Fibroblast of pulmonary artery (primary cell): ENCODE measurements at places on chromosomes 2 and 18.

GRCh38 chr2:237833546-237833945 is 25.9 kb upstream of the RAMP1 start:
- peak; percentile 68 for DNase-seq

DNA sequence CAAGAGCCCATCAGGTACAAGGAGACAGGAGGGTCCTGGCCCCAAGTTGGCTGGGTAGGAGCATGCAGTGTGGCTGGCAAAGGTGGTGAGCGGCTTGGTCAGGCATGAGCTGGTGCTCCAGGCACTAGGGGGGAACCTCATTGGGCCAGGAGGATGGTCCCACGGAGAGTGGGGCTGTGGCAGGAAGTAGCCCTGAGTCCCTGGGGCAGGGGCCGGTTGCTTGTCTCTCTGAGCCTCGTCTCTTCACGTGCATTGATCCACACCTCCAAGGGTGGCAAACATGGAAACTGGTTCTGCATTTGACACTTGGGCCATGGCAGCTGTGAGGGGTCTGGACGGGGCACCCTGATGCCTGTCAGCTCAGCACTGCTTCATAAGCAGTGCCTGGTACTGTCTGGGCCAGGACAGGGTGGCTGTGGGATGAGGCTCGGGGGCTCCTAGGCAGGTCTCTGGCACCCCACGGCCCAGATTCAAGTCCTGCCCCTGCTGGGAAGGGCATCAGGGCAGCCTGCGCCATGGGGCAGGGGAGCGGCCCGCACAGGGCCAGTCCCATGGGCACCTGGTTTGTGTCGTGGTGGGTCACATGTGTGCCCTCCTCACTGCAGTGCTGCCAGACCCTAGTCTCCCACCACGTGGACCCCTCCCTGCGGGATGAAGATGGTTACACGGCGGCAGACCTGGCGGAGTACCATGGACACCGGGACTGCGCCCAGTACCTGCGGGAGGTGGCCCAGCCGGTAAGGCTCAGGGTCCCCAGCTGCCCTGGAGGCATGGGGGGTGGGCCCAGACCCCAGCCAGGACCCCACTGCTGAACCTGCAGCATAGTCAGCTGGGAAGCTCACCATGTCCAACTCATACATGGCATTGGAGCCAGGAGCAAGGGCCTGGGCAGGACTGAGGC is 16.4 kb downstream of the ESPNL start:
- DNase-seq: no peak

GRCh38 chr2:101106453-101107181 is 44.6 kb downstream of the TBC1D8 start:
- no peak for DNase-seq

DNA sequence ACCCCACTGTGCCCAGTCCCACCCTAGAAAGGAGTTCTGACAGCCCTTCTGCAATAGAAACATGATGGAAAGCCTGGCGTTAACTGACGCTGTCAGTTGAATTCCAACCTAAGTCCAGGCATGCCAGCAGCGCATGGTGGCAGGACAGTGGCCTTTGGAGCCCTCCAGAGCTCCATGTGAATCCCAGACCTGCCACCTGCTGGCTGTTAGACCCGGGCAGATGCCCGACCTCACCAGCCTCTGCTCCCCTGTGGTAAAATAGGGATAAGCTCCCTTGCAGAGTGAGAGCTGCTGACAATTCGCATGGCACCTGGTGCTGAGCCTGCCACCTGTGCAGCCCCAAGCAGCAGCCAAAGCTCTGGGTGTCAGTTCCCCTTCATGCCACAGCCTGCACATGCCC is 138.6 kb downstream of the LOXHD1 start:
- DNase-seq: no peak

DNA sequence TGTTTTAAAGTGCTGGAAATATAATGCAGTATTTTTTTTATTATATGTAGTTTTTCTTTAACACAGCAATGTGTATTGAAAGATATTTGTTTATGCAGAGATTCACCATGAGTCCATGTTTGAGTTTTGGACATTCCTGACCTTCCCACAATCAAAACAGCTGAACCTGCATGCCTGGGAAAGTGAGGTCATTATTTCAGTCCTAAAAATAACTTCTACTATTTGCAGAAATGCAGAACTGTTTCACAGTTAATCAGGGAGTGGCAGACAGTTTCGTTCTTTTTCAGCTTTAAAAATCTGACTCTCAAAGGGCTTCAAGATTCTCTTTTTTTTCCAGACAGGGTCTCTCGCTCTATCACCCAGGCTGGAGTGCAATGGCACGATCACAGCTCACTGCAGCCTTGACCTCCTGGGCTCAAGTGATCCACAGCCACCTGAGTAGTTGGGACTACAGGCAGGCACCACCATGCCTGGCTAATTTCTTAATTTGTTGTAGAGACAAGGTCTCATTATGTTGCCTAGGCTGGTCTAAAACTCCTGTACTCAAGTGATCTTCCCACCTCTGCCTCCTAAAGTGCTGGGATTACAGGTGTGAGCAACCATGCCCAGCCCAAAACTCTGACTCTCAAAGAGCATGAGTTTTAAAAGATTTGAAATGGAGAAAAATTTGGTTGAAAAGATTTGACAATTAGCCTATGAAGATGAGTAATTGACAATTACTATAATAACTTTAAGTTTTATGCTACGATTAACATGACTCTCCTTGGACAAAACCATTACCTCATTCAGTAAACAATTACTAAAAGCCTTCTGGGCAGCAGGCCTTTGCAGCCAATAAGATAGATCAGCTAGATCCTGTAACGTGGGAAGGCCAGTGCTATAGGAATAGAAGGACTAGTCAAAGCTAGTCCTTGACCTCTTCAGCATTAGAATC is 5.0 kb upstream of the MYL12B start:
- DNase-seq: peak; percentile 55

DNA sequence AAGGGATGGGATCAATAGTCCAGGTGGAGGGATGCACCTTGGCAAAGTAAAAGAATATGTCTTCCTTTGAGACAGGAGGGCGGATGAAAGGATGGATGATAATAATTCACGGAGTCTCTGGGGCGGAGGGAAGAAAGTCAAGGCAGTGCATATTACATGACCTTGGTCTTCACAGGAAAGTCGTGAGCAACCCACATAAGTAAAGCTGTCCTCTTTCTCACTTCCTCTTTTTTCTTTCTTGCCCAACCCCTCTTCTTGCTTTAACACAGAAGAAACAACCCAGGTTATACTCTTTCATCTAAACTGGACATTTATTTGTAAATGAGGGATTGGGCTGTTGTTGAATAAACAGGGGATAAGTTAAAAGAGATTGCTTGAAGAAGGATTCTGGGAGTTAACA is 168.7 kb upstream of the SKOR2 start:
- DNase-seq: no peak

DNA sequence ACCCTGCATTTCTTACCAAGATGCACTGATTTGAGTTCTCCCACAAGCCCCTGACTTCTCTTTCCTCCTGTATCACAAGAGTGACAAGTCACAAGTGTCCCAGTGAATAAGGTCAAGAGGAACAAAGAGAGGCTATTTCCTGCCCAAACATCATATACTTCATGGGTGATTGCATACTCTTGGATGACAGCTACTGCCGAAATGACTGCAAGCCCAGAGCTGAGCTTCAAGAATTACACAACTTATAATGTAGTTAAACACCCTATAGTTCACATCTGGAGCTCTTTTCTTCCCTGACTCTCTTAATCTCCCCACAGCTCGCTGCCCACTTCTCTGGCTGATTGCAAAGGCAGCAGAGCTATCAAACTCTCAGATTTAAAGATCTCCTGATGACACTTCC is 289.7 kb upstream of the PARD3B start:
- DNase-seq: no peak

GRCh38 chr2:152407204-152407721 is 72.3 kb downstream of the FMNL2 start:
- peak; percentile 51 for DNase-seq

GRCh38 chr2:109256111-109256510 is 127.1 kb downstream of the SH3RF3 start:
- no peak for DNase-seq

DNA sequence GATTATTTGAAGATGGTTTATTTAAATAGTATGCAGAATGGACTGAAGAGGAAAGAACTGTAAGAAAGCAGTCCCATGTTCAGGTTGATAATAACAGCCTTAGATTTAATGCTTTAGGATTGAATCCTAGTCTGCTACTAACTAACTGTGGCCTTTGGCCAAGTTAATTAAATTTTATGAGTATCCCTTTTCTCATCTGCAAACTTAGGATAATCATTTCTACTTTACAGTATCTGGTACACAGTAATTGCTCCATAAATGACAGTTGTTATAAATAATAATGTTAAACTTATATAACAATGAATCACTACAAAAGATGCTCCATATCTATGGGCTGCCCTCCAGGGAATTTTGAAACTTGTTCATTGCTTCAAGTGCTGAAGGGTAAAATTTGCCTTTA is 41.0 kb downstream of the FAP start:
- DNase-seq: no peak

DNA sequence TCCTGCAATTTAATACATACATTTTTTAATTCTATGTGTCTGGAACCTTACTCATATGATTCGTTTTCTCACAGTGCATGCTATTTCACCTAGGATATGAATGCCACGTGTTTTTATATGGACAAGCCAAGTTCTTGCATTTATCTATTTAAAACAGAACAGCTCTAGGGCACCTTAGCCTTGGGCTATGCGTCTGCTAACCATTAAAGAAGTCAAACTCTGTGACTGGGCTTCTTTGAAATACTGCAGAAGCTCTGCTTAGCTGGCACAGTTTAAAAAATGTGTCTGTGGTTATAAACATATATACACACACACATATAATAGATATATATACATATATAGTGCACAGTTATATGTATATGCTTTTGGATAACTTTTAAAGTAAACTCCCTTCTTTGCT is 890.8 kb upstream of the KLHL29 start:
- DNase-seq: no peak

- DNase-seq: no peak
These were observed 117.0 kb downstream of the GRB14 start for GRCh38 chr2:164504253-164504652.

DNA sequence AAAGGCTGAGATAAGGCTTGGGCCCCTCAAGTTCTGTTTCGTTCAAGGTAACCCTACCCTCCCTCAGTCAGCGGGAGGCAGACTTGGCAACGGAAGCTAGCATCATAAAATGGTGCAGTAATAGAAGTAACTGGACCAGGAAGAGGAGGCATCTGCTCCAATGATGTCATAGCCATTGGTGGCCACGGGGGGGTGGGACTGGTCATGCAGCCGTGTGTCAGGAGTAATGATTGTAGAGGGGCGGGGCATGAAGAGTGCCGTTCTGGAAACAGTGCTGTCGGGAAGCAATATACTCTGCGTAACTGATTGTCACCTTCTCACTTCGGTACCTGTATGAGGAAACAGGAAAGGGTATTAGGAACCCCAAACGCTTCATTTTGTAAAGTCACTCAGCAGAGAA is 6.9 kb upstream of the POLR2D start:
- no peak for DNase-seq

DNA sequence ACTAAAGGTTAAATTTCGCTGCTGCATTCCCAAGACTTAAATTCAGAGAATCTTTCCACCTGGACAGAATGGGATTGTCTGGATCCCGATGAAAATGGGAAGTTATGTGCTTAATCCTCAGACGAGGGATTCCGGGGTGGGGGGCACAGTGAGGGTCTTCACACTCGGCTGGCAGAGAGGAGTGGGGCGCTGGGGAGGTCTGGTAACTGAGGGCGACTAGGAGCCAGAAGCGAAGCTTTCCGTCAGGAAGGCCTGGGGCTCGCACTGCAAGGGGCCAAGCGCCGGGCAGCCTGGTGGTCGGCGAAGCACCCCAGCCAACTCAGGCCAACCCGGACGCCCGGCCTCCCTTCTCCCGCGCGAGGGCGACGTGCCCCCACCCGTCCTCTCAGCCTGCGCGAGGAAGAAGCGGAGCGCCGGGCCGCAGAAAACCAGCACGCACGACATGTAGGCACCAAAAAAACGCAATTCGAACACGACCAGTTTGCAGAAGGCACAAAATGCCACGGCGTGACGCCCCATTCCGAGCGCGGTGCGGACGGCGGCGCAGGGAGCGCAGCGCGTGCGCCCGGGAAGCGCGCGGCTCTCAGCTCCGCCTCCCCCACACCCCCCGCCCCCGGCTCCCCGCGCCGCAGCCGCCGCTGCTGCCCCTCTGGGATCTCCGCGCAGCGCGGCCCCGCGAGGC is 188.1 kb downstream of the ZEB2 start:
- no peak for DNase-seq

DNA sequence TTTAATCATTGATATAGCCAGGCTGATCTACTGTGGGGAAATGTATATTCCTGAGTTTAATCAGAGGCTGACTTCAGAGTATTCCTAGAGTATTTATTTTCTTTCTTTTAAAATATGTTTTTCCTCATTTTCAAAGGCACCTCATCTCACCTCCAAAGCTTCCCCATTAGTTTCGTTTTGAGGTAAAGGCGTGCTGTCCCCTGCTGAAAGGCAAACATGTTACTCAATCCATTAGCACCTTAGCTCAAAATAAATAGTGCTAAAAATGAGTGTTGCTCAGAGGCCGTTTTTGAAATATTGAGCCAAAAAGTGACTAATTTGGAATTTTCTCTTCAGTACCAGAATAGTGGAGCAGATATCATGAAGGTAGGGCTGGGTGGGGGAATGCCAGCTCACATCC is 386.2 kb downstream of the SOX11 start:
- no peak for DNase-seq

- DNase-seq: no peak
These were observed 45.3 kb downstream of the GREB1 start for GRCh38 chr2:11578986-11579774.

DNA sequence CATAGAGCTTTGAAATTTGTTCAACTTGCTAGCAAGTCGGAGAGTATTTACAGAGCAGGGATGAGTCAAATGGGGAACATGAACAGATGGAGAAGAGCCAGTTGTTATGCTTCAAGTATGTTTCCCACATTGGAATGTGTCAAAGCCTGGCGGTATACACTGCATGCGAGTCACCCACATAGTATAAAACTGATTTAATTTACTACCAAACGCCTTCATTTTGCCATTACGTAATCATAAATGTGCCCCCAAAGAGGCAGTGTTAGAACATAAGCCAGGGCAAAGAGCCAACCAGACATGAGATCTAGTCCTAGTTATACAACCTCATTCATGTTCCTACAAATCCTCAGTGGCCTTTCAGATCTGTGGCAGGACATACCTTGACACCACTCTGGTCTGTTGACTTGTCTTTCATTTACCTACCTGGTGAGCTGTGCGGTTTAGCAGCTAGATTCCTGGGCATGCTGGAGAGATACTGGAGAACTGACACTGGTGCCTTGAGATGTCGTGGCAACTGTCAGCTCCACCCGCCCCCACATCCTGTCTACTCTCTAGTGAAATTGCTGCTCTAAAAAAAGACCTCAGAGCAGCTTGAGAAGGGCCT is 21.7 kb upstream of the NRP2 start:
- DNase-seq: peak; percentile 84
